EL (cell line): ENCODE measurements at places on chromosomes 7 and 10.
A peak's percentile ranks its signal among the peaks of the same experiment; 100 is the strongest.

DNA sequence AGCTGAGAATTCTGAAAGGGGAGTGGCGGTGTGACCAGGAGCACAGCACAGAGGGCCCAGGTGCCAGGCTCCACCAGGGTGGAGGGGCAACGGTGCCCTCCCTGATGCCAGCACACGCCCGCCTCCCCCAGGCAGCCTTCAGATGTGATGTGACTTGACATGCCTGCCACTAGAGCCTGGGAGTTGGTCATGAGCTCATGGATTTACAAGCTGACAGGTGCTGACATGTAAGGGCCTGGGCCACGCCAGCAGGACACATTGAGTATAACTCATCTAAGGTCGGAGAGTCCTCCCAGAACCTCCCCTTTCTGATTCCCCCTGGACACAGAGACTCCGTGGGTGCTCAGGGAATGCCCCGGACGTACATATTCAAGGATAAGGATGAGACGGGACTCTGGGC is 74.2 kb downstream of the LSM5 start:
- no peak for DNase-seq

- DNase-seq = no peak
Measured at GRCh38 chr7:151764056-151764920, 112.6 kb downstream of the PRKAG2 start.

- no peak for DNase-seq
Measured at GRCh38 chr10:128278362-128278761, 152.1 kb upstream of the MKI67 start.

- DNase-seq = no peak
Measured at GRCh38 chr10:70804421-70804808, 11.3 kb upstream of the SGPL1 start.

GRCh38 chr7:137166363-137166762 is 177.2 kb downstream of the PTN start:
- DNase-seq = no peak

DNA sequence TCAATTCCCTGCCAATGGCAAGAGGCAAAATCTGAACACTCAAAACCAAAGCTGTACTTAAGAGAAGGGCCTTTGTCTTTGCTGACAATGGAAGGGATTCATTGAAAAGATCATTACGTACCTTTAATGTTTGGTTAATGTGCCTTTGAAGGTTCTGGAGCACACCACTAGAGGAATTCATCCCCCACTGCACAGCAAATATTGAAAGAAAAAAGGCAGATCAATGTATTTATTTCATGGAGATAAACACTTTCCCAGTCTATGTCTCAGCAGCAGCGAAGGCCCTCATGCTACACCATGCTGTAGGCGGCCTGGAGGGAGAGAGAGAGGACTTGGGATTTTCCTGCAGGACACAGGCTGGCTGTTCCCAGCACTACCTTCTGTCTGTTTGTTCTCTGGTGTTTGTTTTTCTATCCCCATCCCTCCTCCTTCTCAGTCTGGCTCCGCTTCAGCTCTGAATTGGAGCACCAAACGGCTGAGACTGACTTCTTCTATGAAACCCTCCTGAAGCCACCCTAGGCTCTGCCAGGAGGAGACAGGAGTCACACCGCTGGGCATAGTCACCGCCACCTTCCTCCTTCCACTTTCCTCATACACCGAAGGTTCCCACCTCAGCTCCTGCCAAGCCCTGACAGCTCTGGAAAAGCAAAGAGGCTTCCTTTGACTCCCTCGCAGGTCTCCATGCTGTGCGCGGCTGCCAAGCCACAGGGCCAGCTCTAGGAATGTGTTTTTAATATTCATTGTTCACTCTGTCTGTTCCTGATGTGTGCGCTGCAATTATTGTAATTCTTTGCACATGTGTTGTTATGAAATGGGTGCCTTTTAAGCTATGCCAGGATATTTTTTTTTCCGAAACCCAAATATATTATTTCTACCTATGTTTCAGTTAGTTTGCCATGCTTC is 301.5 kb downstream of the FZD1 start:
- no peak for DNase-seq

- DNase-seq = no peak
Measured at GRCh38 chr10:87849001-87849400, 14.3 kb downstream of the KLLN start.

DNA sequence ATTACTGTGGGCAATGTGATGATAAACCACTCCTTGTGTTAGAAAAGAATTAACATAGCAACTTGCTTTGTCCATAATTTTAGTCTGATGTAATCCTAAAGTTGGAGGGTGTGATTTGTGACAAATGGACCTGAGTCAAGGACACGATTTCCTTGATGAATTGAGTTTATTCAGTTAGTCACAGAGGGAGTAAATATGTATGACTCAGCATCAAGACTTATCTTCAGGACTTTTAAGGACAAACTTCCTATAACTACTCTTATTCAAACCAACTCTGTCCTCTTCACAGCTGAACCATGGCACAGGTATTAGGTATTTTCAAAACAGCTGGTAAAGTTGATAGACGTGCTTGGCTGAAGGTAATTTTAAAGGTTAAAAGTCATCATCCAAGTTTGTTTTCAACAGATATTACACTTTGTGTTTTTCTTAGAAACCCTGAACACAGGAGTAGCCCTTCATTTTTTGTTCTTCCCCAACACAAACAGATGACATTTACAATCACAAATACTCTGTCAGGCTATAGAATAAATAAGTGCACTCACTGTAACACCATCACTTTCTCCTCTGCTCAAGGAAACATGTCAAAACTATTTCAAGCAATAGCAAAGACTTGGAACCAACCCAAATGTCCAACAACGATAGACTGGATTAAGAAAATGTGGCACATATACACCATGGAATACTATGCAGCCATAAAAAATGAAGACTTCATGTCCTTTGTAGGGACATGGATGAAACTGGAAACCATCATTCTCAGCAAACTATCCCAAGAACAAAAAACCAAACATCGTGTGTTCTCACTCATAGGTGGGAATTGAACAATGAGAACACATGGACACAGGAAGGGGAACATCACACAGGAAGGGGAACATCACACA is 54.5 kb downstream of the COA1 start:
- peak; percentile 86 for DNase-seq

DNA sequence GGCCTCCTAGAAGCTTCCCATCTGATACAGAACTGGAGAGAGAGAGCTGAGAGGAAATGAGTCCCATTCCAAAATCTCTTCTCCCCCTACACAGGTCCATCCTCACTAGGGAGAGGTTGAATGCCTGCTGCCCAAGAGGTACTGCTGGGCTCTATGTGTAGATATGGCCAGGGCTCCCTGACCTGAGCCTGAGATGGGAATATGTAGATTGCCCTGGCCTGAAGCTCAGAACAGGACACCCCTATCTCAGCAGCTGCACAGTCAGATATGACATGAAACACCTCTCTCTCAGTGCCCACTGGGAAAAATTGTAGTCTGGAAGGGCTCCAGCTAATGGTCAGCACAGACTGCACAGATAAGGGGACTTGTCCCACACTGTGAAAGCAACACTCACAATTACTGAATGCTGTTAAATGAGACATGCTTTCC is 3.1 kb upstream of the IFIT1B start:
- DNase-seq = no peak
